ENCODE measurements at places on chromosomes 6 and 20. TPM values are rescaled to one million over a fixed set of nuclear protein-coding genes. Genes with fewer than 3 reads are reported as not detected.

Gene NKX2-4
- total RNA-seq = not detected

Gene NKAIN4
- not detected for total RNA-seq

Gene MATN4
- 0.64 TPM for total RNA-seq

Gene BFSP1
- total RNA-seq = 0.64 TPM

Gene CST1
- not detected for total RNA-seq

Gene PREX1
- total RNA-seq = 77.1 TPM

Gene MYB
- 36.6 TPM for total RNA-seq

DNA sequence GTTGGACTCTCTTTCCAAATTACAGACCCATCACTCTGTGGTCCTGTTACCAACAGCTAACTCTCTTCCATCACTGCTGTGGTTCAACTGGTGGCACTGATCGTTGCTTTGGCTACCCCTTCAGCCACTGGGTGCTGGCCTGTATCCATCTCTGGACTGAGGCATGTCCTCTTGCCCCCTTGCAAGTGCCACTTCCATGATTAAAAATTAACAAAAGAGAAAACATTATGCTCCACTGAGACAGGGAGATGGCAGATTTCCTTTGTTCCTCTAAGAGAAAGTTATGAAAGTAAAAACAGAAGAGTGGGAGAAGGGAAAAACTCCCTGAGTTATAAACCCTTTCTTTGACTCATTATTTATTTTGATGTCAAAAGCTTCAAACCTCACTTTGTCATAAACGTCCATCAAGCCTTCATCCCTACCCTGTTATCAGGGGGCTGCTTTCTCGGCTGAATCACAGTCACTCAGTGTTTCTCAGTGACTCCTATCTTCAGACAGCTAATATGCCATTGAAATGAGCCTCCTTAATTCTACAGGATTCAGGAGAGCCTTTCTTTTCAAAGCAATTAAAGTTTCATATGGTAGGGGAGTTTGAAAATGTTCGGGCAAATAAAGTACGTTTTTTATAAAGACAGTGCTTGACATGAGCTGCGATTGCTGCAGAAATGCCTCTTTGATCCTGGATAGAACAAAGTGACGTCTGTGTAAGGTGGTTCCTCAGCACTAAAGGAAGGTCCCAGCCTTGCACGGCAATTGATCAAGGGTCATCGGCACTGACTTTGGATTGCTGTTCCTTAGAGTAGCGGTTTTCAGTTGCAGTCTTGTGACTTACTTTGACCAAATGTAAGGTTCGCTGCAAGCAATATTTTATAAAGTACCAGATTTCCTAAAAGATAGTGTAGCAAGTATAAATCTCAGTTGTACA lies 49.9 kb upstream of the PBOV1 start:
- DNase-seq = no peak

GRCh38 chr6:57324538-57324937 lies 7.1 kb downstream of the PRIM2 start:
- no peak for DNase-seq

GRCh38 chr6:16804546-16805242 lies 43.4 kb upstream of the ATXN1 start:
- no peak for DNase-seq

DNA sequence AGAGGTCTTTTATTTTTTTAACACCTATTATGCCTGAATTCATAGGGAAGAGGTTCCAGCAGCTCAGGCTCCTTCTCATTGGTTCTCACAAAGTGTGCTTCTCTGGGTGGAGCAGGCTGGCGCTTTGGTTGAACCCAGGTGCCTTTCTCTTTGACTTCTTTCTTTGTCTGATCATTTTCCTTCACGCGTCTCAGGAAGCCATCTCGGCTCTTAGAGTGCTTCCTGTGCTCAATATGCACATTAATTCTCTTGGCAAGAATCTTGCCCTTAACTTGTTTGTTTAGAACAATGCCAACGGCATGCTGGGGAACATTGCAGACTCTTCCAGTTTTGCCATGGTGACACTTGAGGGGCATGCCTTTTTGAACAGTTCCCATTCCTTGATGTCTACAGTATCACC lies 44.2 kb upstream of the RNF24 start:
- no peak for DNase-seq

GRCh38 chr20:50625986-50626677 lies 65.2 kb downstream of the RIPOR3 start:
- DNase-seq = peak; percentile 41

DNA sequence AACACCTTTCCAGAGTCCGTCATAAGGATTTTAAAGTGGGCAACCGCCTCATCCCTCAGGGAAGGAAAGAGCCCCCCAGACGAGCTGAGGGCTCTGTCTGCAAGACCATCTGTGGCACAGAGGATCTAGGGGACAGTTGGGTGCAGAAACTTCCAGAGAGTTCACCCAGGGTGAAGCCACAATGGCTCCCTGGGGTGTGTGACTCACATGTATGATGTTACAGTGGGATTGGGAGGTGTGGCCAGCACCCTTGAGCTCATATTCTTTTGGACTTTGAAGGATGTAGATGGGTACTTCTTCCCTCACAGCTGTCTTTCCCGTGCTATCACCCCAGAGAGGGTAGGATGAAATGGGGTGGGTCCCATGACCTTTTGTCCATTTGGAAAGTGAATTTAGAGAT lies 95.5 kb downstream of the NCR2 start:
- no peak for DNase-seq

DNA sequence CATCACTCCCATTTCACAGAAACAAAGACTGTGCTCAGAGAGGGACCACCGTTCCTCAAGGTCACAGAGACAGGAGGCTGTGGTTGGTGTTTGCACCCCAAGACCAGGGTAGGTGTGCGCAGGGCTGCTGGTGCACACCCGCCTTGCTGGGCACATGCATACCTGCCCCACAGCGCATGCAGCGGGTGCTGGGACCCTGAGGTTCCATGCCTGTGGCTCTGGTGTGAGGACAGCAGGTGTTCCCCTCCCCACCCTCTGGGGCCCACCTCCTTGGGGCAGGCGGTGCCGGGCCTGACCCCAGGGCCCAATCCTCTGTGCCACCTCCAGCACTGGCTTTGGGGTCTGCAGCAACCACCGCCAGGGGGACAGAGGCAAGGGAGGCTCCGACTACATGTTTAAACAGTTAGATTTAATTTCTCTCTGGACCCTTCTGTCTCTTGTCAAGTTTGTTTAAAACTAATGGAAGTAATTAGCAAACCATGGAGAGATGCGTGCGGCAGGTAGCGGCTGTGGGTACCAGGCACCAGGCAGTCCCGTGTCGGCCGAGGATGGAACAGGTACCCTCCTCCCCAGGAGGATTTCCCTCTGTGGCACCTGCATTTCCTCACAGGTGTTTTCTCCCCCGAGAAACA lies 327.8 kb downstream of the TAF4 start:
- DNase-seq = no peak

- DNase-seq = no peak
Observed at GRCh38 chr6:28839443-28840120, 84.2 kb downstream of the TRIM27 start.
